GM23338 (cell line): ENCODE measurements at places on chromosomes 2 and 18. TPM values are rescaled to one million over a fixed set of nuclear protein-coding genes. Genes with fewer than 3 reads are reported as not detected.

The RBFA gene
- polyA plus RNA-seq: 33.8 and 36.3 TPM in 2 replicates

The ANXA4 gene
- 11.5 and 12.3 TPM in 2 replicates for polyA plus RNA-seq

The INHA gene
- 0.56 and 1.5 TPM in 2 replicates for polyA plus RNA-seq

The MYO1B gene
- 20.0 and 26.4 TPM in 2 replicates for polyA plus RNA-seq

The MOCOS gene
- polyA plus RNA-seq: 3.7 and 3.9 TPM in 2 replicates

The NGEF gene
- 1.8 and 1.9 TPM in 2 replicates for polyA plus RNA-seq

The SIX2 gene
- 1.1 and 1.3 TPM in 2 replicates for polyA plus RNA-seq

The TNFRSF11A gene
- 3.8 and 5.6 TPM in 2 replicates for polyA plus RNA-seq

The SPATA3 gene
- polyA plus RNA-seq: not detected in 2 replicates

The DNAJC10 gene
- 33.7 and 41.9 TPM in 2 replicates for polyA plus RNA-seq

The HTR2B gene
- polyA plus RNA-seq: 0.16 and 0.47 TPM in 2 replicates

The SANBR gene
- polyA plus RNA-seq: 5.0 and 8.4 TPM in 2 replicates

The OTOS gene
- polyA plus RNA-seq: 0.40 TPM in 1 of 2 replicates, not detected in the other

The FBXO36 gene
- polyA plus RNA-seq: 4.6 and 5.8 TPM in 2 replicates

The RIT2 gene
- polyA plus RNA-seq: 8.8 and 9.5 TPM in 2 replicates

The LYPD1 gene
- 1.5 and 1.7 TPM in 2 replicates for polyA plus RNA-seq

The POMC gene
- 8.5 and 8.7 TPM in 2 replicates for polyA plus RNA-seq

The CTLA4 gene
- not detected in 2 replicates for polyA plus RNA-seq

The ERBB4 gene
- 0.10 and 1.1 TPM in 2 replicates for polyA plus RNA-seq

The OTX1 gene
- polyA plus RNA-seq: 1.1 and 2.2 TPM in 2 replicates

The CERKL gene
- polyA plus RNA-seq: 0.32 and 0.35 TPM in 2 replicates

The LYPD6 gene
- 4.9 and 5.1 TPM in 2 replicates for polyA plus RNA-seq
